COR-L47 (cell line): ENCODE measurements at places on chromosomes 1 and 21.

DNA sequence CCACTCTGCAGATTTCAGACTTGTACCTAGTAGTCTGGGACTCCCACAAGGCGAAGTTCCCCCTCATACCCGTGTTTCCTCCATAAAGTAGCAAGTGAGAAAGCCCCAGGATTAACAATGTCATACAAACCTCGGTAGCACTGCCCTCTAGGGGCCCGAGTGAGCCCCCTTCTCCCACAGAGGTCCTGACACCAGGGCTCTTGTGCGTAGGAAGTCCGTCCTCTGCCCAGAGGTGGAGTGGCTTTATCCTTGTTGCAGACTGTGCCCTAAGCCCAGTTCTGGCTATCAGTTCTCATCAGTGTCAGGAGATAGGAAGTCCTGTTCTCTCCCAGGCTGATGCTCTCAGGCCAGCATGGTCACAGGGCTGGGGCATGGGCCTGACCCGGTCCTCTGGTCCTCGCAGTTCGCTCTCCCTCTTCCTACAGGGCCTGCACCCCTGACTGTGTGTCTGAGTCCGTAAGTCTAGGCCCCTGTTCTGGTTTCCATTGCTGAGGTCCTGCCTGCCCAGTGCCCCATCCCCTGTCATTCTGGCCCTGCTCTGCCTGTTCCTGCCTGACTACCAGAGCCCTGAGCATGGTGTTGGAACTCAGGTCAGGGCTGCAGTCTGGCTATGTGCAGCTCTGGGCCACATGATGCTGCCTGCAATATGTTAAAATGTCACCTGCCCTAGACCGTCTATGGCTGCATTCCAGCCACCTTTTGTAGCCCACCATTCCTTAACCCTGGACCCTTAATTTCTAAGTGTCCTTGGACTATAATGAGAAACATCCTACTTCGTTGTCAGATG lies 285.6 kb downstream of the ASTN1 start:
- no peak for DNase-seq

DNA sequence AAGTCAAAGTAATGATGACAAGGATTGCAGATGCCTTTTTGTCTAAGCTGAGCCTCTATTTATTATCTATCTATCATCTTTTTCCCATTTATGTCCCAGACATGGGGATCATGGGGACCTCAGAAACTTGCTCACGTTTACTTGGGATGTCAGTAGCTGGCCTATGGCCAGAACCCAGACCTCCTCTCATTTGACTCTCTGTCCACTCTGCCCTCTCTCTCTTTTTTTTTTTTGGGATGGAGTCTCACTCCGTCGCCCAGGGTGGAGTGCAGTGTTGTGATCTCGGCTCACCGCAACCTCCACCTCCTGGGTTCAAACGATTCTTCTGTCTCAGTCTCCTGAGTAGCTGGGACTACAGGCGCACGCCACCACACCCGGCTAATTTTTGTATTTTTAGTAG lies 3.7 kb upstream of the ID3 start:
- no peak for DNase-seq

GRCh38 chr1:91549041-91549735 lies 48.5 kb downstream of the CDC7 start:
- no peak for DNase-seq

GRCh38 chr1:89259283-89259971 lies 13.2 kb downstream of the GBP5 start:
- DNase-seq, result no peak

GRCh38 chr1:202287196-202287595 lies 54.5 kb downstream of the UBE2T start:
- no peak for DNase-seq

- no peak for DNase-seq
Measured at GRCh38 chr1:94384485-94385265, 33.5 kb upstream of the ABCD3 start.

DNA sequence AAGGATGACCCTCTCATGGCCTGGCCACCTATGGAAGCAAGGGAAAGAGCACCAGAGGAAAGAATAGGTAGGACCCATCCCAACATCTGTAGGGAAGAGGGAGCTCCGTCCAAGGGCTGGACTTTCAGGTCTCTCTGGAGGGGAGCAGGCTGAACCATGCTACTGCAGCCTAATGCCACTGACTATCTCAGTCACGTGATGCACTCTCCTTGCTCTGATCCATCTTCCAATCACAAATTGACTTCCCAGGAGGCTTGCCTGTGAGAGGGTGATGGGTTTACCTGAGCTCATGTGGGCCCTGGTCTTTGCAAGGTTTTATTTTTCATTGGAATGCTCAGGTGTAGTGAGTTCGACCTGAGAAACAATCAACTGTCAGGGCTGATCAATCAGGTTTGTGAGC lies 128.8 kb downstream of the CACNA1E start:
- no peak for DNase-seq

GRCh38 chr1:50968821-50969610 lies 1.0 kb upstream of the CDKN2C start:
- no peak for DNase-seq

GRCh38 chr1:2468041-2468472 lies 8.0 kb upstream of the PLCH2 start:
- no peak for DNase-seq

DNA sequence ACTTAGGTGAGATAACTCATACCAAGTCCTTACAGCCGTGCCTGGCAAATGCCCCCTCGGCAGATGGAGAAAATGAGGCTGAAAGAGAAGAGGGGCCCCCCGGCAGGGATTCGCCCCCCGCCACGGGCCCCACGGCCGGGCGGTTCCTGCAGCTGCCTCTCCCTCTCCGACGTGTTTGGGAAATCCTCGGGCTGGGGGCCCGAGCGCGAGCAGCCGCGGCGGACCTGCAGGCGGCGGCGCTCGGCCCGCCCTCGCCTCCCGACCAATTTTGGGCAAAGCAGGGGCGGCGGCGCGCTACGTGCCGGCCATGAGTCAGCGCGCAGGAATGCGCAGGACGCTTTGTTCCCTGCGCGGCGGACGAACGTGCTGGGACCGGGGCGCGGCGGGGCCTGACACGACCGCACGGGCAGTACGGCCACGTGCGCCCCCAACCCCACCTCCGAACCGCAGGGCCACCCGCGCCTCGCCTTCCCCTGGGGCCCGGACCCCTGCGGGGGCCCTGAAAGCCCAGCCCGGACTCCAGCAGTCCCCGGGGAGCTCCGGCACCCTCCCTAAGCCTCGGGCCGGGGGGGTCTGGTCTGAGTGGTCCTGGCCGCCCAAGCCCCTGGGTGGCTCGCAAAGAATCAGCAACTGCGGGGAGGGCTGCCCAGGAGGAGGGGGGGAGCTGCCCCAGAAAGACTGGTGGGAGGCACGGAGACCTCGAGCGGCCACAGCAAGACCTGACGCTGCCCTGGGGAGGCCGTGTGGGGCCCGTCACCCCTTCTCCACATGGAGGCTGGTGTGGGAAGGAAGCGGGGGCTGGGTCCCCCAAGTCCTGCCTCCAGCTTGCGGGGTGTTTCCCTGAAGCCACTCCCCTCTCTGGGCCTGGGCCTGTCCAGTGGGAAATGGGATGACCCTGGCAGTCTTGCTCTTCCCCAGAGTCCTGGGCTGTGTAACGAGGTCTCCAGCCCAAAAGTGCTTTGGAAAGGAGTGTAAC lies 11.9 kb upstream of the EDN2 start:
- no peak for DNase-seq

GRCh38 chr1:239657291-239657690 lies 270.9 kb downstream of the CHRM3 start:
- no peak for DNase-seq

DNA sequence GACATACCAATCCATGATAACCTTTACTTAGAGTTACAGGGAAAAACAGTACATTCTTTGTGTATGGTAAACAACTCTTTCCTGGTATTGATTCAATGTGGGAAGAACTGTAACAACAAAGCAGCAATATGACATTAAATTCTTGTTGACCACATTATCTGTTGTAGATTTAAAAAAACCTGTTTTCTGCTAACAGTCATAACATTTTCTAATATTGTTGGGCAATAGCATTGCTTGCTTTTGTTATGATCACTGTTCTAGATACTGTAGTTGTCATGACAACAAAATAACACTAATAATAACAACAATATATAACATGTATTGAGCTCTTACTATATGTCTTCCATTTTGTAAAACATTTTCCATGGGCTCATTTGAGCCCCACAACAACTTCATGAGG lies 54.2 kb downstream of the PDE4B start:
- no peak for DNase-seq

DNA sequence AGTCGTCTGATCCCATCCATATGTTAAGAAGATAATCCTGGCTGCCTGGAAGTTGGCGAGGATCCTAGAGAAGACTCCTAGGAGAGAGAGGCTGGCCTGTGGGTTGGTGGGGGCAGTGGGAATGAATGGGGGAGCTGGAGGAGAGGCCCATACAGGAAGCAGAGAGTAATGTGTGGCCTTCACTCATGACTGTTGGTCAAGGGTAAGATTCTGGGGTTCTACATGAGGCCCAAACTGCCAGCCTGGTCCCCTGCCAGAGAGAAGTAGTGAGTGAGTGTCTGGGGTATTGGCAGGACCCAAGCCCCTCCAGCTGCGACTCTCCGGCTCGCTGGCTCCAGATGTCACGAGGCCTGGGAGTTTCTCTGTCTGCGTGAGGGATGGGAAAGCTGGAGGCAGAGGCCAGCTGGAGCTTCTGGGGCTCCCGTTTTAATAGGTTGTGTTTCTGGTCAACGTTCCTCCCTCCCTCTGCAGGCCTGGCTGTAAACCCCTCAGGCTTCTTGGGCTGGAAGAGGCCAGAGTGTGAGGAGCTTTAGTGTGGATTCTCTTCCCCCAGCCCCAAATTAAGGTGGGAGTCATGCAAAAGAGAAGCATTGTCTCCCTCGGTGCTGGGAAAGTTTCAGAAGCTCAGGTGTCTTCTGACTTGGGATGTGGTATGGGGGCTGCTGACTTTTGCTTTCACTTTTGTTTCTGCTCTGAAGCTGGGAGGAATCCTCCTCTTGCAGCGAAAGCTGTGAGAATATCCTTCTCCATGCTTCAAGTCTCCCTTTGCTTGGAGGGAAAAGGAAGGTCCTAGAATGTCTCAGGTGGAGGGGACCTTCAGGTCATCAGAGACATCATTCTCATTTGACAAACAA lies 2.6 kb downstream of the TMEM51 start:
- DNase-seq, result no peak

- no peak for DNase-seq
Measured at GRCh38 chr1:63915121-63915520, 141.3 kb downstream of the ROR1 start.
